ENCODE measurements at places on chromosomes 5 and 9.

- DNase-seq, result no peak
These were observed 14.4 kb downstream of the FAM219A start for GRCh38 chr9:34443976-34444375.

DNA sequence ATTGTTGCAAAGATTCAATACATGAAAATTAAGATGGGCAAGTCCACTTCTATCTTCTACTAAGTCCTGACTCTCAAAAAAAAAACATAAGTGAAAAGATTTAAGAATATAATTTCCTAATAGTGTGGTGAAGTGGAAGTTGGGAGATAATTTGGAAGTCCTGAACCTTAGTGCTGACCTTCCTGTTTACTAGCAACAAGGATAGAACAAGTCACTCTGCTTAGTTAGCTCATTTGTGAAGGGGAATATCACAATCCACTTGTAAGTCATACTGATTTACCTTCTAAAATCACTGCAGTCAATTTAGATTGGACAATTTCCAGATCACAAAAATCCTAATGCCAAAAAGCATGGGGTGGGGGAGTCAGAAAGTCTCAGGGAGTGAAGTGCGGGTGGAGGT is 43.4 kb upstream of the PCSK5 start:
- no peak for DNase-seq

GRCh38 chr5:21709770-21710169 is 1143.4 kb downstream of the CDH12 start:
- no peak for DNase-seq

GRCh38 chr5:80957031-80957761 is 3.0 kb upstream of the RASGRF2 start:
- no peak for DNase-seq

GRCh38 chr9:100196828-100197227 is 97.8 kb downstream of the INVS start:
- no peak for DNase-seq

- DNase-seq, result no peak
These were observed 124.1 kb upstream of the KCNN2 start for GRCh38 chr5:114237766-114238165.

- DNase-seq, result peak; percentile 36
These were observed 6.2 kb upstream of the TMEM141 start for GRCh38 chr9:136784997-136785361.

DNA sequence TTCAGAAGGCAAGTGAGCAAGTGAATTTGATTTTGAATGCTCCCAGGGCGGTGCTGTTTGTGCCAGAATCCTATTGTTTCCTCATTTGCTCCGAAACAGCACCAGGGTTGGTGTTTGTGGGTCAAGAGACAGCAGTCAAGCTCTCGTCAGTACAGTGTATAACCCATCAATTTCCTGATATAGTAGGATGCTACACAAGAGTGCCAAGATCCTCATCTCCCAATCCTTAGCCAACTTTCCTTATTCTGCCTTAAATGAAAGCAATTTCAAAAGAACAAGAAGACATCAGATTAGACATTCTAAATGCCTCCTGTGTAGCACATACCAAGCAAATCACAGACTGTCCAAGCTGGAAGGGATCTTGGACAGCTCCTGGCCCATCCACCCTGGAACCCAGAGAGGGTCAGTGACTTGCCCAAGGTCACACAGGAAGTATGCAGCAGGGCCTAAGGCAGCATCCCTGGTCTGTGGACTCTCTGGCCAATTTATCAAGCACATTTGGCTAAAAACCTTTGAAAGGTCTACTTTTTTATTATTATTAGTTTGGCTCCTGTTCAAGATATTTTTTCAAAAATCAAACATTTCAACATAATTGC is 4.5 kb downstream of the WHRN start:
- no peak for DNase-seq

- no peak for DNase-seq
These were observed 13.7 kb upstream of the ITGA1 start for GRCh38 chr5:52774005-52774410.

DNA sequence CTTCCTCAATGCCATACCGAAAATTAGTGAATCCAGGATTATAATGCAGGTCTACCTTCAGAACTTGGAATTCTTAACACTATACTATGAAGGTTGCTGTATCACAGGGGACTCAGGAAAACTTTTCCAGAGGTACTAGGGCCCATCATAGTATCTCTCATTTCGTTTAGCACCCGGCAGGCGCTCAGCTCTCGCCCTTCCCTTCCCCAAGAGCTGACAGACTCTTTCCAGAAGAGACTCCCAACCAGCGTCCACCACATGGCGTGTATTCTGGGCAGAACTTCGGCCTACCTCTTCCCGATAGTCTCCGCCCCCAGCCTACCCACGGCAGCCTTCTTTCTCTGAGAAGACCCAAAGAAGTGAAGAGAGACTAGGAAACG is 271 bp downstream of the NOL8 start:
- DNase-seq, result no peak

GRCh38 chr5:142357469-142358090 is 32.8 kb upstream of the SPRY4 start:
- DNase-seq, result no peak

DNA sequence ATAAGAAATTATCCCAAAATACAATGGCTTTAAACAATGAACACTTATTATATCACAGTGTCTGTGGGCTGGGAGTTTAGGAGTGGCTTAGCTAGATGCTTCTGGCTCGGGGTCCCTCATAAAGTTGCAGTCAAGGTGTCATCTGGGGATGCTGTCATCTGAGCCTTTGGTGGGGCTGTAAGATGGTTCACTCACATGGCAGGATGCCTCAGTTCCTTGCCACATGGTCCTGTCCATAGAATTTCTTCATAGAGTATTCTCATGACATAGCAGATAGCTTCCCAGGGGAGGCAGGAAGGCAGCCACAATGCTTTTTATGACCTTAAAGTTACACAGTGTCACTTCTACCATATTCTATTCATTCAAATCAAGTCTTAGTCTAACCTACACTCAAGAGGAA is 51.2 kb upstream of the HMHB1 start:
- DNase-seq, result no peak

- DNase-seq, result no peak
These were observed 27.0 kb downstream of the OSMR start for GRCh38 chr5:38872826-38873225.

- DNase-seq, result no peak
These were observed 1.2 kb downstream of the PPARGC1B start for GRCh38 chr5:149731332-149731616.

DNA sequence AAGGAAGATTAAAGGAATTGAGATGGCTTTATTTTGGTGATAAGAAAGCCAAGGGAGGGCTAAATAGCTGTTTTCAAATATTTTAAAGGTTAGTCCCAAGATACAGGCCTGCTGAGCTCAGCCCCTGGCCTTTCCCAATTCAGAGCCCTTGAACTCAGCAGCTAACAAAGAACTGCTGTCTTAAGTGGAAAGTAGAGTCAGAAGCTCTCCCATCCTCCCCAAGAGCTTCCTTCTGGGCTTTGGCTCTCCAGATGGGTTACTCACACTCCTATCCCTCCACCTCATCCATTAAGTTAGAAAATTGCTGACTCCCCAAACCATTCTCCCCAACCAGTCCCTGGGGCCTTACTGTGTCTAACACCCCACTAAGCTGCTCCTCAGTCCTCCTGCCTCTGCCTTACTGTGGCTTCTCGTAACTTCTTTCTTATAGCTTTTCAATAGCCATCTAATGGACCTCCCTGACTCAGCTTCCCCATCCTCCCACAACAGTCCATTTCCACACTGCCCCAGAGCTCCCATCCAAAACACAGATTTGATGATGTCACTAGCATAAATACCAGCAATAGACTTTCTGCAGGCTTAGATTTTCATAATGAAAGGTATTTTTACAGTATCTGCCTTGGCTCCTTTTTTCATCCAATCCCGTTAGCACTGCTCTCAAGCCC is 239.1 kb downstream of the ENC1 start:
- no peak for DNase-seq

- DNase-seq, result no peak
These were observed 2.4 kb downstream of the GIN1 start for GRCh38 chr5:103117471-103117991.

DNA sequence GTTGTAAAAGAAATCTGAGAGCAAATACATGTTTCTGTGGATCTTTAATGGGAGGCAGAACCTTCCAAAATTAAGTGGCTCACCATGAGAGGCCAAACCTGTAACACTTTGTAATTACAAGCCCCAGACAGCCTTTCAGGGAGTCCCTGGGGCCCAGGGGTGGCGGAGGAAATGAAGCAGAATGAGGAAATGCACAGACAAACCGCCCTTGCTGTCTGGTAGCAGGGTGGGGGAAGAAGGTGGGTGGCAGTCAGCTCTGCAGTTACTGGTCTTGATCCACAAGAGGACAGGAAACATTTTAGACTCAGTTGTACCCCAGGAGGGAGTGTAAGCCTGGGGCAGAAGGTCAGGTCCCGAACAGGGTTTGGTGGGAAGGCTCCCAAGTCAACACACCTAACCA is 6.5 kb downstream of the ARL14EPL start:
- no peak for DNase-seq

DNA sequence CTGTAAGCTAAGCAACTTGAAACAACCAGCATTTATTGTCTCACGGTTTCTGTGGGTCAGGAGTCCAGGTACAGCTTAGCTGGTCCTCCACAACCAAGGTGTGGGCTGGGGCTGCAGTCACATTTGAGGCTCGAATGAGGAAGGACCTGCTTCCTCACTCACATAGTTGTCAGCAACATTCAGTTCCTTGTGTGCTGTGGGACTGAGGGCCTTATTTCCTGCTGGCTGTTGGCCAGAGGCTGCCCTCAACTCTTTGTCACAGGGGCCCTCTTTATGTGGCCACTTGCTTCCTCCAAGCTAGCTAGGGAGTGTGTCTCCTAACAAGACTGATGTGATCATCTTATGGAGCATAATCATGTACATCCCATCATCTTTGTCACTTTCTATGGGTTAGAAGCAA is 29.2 kb upstream of the SEMA4D start:
- peak; percentile 53 for DNase-seq

DNA sequence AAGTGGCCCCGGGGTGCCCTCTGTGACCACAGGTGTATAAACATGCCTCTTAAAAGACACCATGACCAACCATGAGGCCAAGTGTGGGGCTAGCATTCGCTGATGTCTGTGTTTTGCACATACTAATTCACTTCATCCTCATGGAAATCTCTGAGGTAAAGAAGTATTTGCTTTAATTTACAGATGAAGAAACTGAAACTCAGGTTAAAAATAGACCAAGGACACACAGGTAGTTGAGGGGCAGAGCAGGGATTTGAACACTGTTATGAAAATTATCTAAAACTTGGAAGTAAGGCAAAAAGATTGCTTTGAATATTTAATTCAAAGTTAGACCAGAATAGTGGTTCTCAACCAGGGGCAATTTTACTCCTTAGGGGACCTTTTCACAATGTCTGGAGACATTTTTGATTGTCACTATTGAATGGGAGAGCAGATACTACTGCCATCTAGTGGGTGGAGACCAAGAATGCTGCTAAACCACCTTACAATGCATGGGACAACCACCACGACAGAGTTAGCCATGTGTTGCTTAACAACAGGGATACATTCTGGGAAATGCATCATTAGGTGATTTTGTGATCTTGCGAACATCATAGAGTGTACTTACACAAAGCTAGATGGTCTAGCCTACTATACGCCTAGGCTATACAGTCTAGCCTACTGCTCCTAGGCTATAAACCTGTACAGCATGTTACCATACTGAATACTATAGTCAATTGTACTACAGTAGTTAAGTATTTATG is 8.0 kb upstream of the FXN start:
- peak; percentile 35 for DNase-seq

- no peak for DNase-seq
These were observed 198.2 kb upstream of the SEMA6A start for GRCh38 chr5:116772806-116773205.

GRCh38 chr5:159459951-159460538 is 129.8 kb upstream of the IL12B start:
- DNase-seq, result no peak

DNA sequence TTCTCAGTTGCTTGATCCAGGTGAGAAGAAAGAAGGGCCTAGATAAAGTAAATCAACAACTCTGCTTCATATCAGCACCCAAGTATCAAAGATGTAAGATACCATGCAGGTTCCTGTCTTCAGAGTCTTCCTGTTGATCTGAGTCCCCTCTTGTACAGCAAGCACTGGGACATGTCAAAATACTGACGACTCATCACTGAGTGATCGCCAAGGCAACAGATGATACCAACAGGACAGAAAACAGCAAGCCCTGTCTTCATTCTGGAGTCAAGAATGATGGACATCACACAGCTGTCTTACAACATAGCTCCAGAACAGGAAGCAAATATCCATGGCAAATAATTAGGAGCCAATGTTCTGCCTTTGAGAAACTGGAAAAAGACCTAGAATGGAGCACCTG is 83.7 kb downstream of the TARS1 start:
- DNase-seq, result no peak

GRCh38 chr5:174816858-174817257 is 92.5 kb downstream of the MSX2 start:
- no peak for DNase-seq

- no peak for DNase-seq
These were observed 9.1 kb upstream of the MAT2B start for GRCh38 chr5:163496286-163496685.

DNA sequence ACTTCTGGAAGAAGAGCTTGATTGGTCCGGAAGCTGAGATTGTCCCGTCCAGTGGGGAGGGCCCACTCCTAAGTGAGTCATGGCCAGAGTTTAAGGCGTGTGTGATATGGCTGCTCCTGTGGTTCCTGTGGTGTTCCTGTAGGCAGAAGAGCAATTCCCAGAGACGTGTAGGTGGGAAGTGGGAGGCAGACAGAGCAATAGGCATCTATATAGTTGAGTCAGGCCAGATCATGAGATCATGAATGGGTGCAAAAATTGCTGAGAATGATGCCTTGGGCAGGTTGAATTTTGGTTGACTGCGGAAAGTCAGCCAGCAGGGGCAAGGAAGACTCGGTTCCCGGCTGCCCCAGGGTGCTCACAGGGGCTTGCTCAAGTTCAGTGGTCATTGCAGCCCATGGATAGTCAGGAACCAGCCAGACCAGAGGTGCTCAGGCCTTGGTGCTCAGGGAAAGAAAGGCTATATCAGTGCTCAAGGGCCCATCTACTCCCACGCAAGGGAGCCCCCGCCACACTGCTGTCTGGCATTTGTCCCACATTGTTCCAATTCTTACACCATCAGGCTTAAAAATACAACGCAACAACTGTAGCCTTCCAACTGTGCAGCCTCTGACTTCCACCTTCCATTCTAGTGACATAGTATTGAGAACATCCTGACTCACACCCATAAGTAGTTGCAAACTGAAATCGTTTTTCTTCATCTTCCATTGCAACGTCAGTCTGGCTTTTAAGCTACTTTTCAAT is 21.0 kb upstream of the GSN start:
- no peak for DNase-seq

DNA sequence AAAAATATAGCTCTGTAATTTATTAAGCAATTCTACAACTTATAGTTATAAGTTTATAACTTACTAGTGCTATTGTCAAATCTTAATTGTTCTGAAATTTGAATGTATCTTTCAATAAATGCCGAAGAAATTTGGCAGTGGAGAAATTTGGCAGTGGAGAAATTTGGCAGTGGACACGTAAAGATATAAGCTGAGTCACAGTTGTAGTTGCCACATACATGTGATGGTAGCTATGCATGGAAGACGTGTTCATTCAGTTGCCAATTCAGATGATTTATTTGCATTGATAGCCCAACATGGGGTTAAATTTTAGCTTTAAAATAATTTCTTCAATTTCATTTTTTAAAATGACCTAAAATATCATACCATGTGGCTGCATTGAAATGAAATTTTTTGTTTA is 127.8 kb upstream of the NR4A3 start:
- no peak for DNase-seq

GRCh38 chr9:127968042-127968441 is 12.7 kb downstream of the EEIG1 start:
- no peak for DNase-seq

GRCh38 chr5:14732991-14733390 is 68.5 kb downstream of the OTULIN start:
- DNase-seq, result no peak
